PC-3 (cell line): ENCODE measurements at places on chromosomes 1 and 21. TPM values are rescaled to one million over a fixed set of nuclear protein-coding genes. Genes with fewer than 3 reads are reported as not detected.

Gene FCRL4
- not detected in 2 replicates for total RNA-seq

GRCh38 chr1:156862997-156863599 is 2.4 kb downstream of the NTRK1 start:
- DNase-seq: no peak
- no peaks in the 10 kb centered on the region for H3K36me3 ChIP-seq
- H3K4me1 ChIP-seq: peaks cover 22% of the 10 kb centered on the region
- H3K27ac ChIP-seq: no peak overlapping the region
- H3K27me3 ChIP-seq: peaks cover 37% of the 10 kb centered on the region

DNA sequence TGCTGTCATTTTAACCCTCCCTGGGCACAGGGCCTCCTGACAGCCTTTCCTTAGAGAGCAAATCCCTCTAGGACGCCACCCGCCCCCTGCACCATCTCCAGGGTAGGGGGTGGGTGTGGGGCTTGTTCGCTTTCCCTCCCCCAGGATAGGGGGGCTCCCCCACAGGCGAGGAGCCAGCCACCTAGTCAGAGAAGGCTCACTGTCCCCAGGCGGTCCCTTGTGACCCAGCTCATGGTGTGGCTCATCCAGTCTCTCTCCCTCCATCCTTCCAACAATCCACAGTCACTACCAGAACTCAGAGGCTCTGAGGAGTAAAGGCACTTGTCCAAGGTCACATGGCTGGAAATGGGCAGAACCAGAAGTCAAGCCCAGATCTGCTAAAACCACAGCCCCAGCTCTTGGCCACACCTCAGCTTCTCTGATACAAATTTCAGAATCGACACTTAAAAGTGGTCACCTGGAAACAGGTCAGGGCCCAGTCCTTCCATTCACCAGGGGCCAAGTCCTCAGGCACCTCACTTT is 89.8 kb downstream of the MRPL37 start:
- no peak overlapping the region for H3K27ac ChIP-seq
- H3K36me3 ChIP-seq: no peaks in the 10 kb centered on the region
- no peak overlapping the region for H3K4me3 ChIP-seq
- H3K27me3 ChIP-seq: no peaks in the 10 kb centered on the region

Gene LAMC1
- 71.5 TPM in 2 replicates for total RNA-seq

GRCh38 chr1:66395202-66396061 is 138.5 kb upstream of the SGIP1 start:
- no peak overlapping the region for H3K27ac ChIP-seq
- H3K4me1 ChIP-seq: peaks cover 6% of the 10 kb centered on the region; the same call in 1 of the 2 replicates
- no peak overlapping the region for H3K4me3 ChIP-seq

Gene ABCA4
- 0.23 and 0.29 TPM in 2 replicates for total RNA-seq

DNA sequence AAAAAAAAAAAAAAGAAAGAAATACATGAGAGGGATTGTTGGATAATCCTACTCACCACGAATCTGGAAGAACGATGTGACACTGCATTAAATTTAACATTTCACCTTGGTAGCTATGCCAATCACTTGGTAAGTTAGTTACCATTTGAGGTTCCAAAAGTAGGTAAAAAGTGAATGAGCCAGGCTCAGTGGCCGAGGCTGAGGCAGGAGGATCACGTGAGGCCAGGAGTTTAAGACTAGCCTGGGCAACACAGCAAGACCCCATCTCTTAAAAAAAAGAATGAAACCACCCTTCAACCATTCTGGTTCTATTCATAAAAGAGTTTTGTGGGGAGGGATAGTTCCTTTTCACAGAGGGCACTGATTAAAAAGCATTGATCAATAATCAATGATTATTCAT is 133.6 kb downstream of the ADSS2 start:
- no peak for DNase-seq
- no peaks in the 10 kb centered on the region for H3K36me3 ChIP-seq
- H3K4me1 ChIP-seq: peaks cover 22% of the 10 kb centered on the region
- no peaks in the 10 kb centered on the region for H3K27me3 ChIP-seq
- no peak overlapping the region for H3K4me3 ChIP-seq
- H3K27ac ChIP-seq: no peak overlapping the region

DNA sequence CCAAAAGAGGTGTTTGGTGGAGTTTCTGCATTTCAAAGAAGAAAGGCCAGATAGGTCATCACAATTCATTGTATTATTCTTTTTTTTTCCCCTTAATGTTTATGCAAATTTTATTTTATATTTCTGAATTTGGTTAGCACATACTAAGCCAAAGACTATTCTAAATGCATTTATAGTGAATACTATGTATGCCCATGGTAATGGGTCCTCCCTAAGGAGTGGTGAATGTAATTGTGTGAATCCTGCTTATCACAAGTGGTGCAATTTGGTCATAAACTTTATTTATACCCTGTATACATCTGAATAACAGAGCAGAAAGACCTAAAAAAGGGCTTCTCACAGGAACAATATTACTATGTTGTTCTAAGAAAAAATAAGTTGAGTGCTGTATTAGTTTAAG is 99.1 kb downstream of the CD247 start:
- H3K36me3 ChIP-seq: no peaks in the 10 kb centered on the region
- DNase-seq: no peak
- H3K27me3 ChIP-seq: no peaks in the 10 kb centered on the region
- H3K27ac ChIP-seq: no peak overlapping the region
- H3K4me3 ChIP-seq: no peak overlapping the region
- H3K4me1 ChIP-seq: peaks cover 7% of the 10 kb centered on the region; the same call in 1 of the 2 replicates

Gene TRIM17
- total RNA-seq: not detected in 2 replicates

- no peak for DNase-seq
- no peak overlapping the region for H3K27ac ChIP-seq
- H3K36me3 ChIP-seq: no peaks in the 10 kb centered on the region
- H3K4me1 ChIP-seq: peaks cover 25% of the 10 kb centered on the region
- no peak overlapping the region for H3K4me3 ChIP-seq
- no peaks in the 10 kb centered on the region for H3K27me3 ChIP-seq
Observed at GRCh38 chr1:63836830-63837229, 63.0 kb downstream of the ROR1 start.

- H3K4me1 ChIP-seq: peaks cover 5% of the 10 kb centered on the region
- no peaks in the 10 kb centered on the region for H3K27me3 ChIP-seq
- no peak overlapping the region for H3K4me3 ChIP-seq
- no peak overlapping the region for H3K27ac ChIP-seq
Observed at GRCh38 chr1:168617974-168618750, 41.8 kb downstream of the XCL1 start.

Gene MYOCOS
- total RNA-seq: not detected in 2 replicates

Gene KCNJ9
- not detected in 2 replicates for total RNA-seq

- no peaks in the 10 kb centered on the region for H3K36me3 ChIP-seq
- no peaks in the 10 kb centered on the region for H3K27me3 ChIP-seq
- H3K27ac ChIP-seq: no peak overlapping the region
- H3K4me3 ChIP-seq: no peak overlapping the region
- DNase-seq: no peak
Observed at GRCh38 chr1:117709249-117709691, 103.4 kb downstream of the TENT5C start.

Gene SPATA17
- total RNA-seq: 3.3 and 3.8 TPM in 2 replicates

Gene VANGL1
- 23.1 and 40.5 TPM in 2 replicates for total RNA-seq

Gene GSTM1
- total RNA-seq: not detected in 2 replicates

DNA sequence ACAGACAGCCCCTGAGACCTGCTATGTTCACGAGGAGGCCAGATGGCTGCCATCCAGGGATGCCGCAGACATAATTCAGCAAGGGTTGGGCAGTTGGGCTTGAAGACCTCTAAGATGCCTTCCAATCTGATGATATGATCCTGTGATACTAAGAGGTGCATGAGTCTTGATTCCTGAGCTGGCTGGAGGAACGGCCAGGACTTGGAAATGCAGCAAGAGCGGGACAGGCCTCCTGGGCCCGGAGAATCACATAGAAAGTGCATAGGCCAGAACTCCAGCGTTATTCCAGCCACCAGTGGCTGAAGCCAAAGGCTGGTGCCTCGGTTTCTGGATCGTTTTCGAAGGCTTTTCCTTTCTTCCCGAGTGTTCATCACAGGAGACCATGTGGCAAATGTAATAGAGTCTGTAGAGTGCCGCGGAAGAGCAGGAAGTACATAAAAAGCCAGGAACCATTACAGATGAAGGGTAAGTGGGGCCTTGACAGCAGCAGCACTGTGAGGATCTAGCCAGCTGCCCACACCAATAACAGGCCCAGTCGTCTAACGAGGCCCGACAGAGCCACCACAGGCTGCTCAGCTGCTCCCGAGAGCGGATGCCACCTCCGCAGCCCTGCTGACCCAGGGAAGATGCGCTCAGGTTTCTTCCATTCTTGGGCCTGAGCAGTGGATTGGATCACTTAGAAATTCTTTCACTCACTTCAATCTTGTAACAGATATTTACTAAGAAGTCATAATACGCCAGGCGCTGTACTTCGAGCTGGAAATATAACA is 14.0 kb upstream of the LHX4 start:
- H3K4me1 ChIP-seq: no peaks in the 10 kb centered on the region
- no peaks in the 10 kb centered on the region for H3K27me3 ChIP-seq
- H3K27ac ChIP-seq: no peak overlapping the region
- no peak overlapping the region for H3K4me3 ChIP-seq
- no peak for DNase-seq
- H3K36me3 ChIP-seq: no peaks in the 10 kb centered on the region

- H3K4me1 ChIP-seq: peaks cover 32% of the 10 kb centered on the region
- H3K27me3 ChIP-seq: no peaks in the 10 kb centered on the region
- no peak for DNase-seq
- no peak overlapping the region for H3K4me3 ChIP-seq
Observed at GRCh38 chr1:185262151-185262550, 54.9 kb downstream of the IVNS1ABP start.

GRCh38 chr1:66779475-66780078 is 21.5 kb downstream of the INSL5 start:
- H3K27ac ChIP-seq: no peak overlapping the region
- H3K4me1 ChIP-seq: no peaks in the 10 kb centered on the region
- no peak overlapping the region for H3K4me3 ChIP-seq
- H3K36me3 ChIP-seq: no peaks in the 10 kb centered on the region

- H3K27me3 ChIP-seq: no peaks in the 10 kb centered on the region
- DNase-seq: no peak
- H3K36me3 ChIP-seq: no peaks in the 10 kb centered on the region
- H3K27ac ChIP-seq: no peak overlapping the region
Observed at GRCh38 chr1:19332832-19333231, 20.7 kb downstream of the SLC66A1 start.

Gene AIRE
- not detected in 2 replicates for total RNA-seq

DNA sequence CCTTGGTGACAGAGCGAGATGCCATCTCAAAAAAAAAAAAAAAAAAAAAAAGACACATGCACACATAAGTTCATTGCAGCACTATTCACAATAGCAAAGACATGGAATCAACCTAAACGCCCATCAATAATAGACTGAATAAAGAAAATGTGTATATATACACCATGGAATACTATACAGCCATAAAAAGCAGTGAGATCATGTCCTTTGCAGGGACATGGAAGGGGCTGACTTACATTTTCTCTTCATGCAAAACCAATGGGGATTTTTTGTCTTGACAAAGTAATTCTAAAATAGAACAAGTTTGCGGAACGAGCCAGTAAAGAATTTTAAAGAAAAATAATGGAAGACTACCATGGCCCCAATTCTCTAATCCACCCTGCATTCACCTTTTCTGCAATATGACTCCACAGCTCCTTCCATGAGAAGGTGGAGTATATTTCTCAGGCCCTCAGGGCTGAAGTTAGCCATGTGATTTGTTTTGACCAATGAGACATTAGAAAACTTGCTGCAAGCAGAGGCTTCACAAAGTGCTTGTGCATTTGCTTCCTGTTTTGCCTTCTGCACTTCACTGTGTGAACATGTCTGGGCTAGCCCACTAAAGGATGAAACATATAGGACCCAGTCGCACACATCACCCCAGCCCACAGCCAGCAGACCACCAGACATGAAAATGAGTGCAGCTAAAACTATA is 78.8 kb upstream of the NR5A2 start:
- H3K36me3 ChIP-seq: no peaks in the 10 kb centered on the region
- no peaks in the 10 kb centered on the region for H3K4me1 ChIP-seq
- no peaks in the 10 kb centered on the region for H3K27me3 ChIP-seq
- peak; percentile 64 for DNase-seq

GRCh38 chr1:229879746-229880145 is 187.3 kb upstream of the GALNT2 start:
- H3K36me3 ChIP-seq: no peaks in the 10 kb centered on the region
- DNase-seq: no peak
- H3K4me1 ChIP-seq: no peaks in the 10 kb centered on the region
- no peak overlapping the region for H3K4me3 ChIP-seq
- H3K27me3 ChIP-seq: peaks cover 73% of the 10 kb centered on the region

- H3K36me3 ChIP-seq: peaks cover 11% of the 10 kb centered on the region
- no peak for DNase-seq
- no peaks in the 10 kb centered on the region for H3K27me3 ChIP-seq
- H3K4me3 ChIP-seq: no peak overlapping the region
- H3K4me1 ChIP-seq: no peaks in the 10 kb centered on the region
Observed at GRCh38 chr1:119910618-119911017, 14.3 kb upstream of the ADAM30 start.

DNA sequence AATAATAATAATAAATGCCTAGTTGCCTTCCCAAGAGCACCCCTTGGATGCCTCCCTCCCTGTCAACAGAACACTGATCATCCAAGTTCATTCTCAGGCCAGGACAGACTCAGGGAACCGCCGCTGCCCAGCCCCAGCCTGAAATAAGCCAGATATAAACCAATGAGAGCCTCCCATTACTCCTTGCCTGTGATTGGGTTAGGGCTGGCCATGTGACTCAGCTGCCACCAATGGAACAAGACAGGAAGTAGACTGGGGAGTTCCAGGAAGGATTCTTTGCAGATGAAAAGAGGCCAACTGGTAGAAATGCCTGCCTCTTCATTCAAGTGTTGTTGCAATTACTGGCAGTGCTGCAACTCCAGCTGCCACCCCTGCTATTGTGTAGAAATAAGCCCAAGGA is 146.4 kb upstream of the TIAM1 start:
- H3K27me3 ChIP-seq: no peaks in the 10 kb centered on the region
- H3K36me3 ChIP-seq: no peaks in the 10 kb centered on the region
- H3K27ac ChIP-seq: no peak overlapping the region
- no peak for DNase-seq
- no peaks in the 10 kb centered on the region for H3K4me1 ChIP-seq

GRCh38 chr1:8063298-8064036 is 37.4 kb upstream of the ERRFI1 start:
- peaks cover 36% of the 10 kb centered on the region for H3K4me1 ChIP-seq
- H3K27me3 ChIP-seq: no peaks in the 10 kb centered on the region
- H3K36me3 ChIP-seq: no peaks in the 10 kb centered on the region
- H3K27ac ChIP-seq: peak overlapping the region; percentile 99
- DNase-seq: no peak

Gene KCNC4
- 1.6 and 3.6 TPM in 2 replicates for total RNA-seq

- H3K27me3 ChIP-seq: no peaks in the 10 kb centered on the region
- no peak overlapping the region for H3K4me3 ChIP-seq
- no peaks in the 10 kb centered on the region for H3K4me1 ChIP-seq
- H3K36me3 ChIP-seq: no peaks in the 10 kb centered on the region
- DNase-seq: no peak
Observed at GRCh38 chr1:195806060-195806459, 802.2 kb downstream of the KCNT2 start.

GRCh38 chr1:19639999-19640362 is 4.1 kb upstream of the NBL1 start:
- peak; percentile 64 for DNase-seq
- H3K36me3 ChIP-seq: no peaks in the 10 kb centered on the region
- H3K27me3 ChIP-seq: no peaks in the 10 kb centered on the region
- H3K4me3 ChIP-seq: no peak overlapping the region

- H3K27me3 ChIP-seq: no peaks in the 10 kb centered on the region
- H3K4me3 ChIP-seq: no peak overlapping the region
- DNase-seq: no peak
- H3K4me1 ChIP-seq: peaks cover 24% of the 10 kb centered on the region
- no peak overlapping the region for H3K27ac ChIP-seq
Observed at GRCh38 chr1:17542645-17543044, 3.1 kb downstream of the ARHGEF10L start.

GRCh38 chr1:152018537-152018936 is 18.3 kb downstream of the S100A11 start:
- H3K4me1 ChIP-seq: peaks cover 11% of the 10 kb centered on the region
- DNase-seq: peak; percentile 37
- H3K27me3 ChIP-seq: no peaks in the 10 kb centered on the region
- H3K27ac ChIP-seq: no peak overlapping the region
- H3K4me3 ChIP-seq: no peak overlapping the region
- H3K36me3 ChIP-seq: no peaks in the 10 kb centered on the region
